ENCODE measurements at places on chromosomes 1 and 21.

DNA sequence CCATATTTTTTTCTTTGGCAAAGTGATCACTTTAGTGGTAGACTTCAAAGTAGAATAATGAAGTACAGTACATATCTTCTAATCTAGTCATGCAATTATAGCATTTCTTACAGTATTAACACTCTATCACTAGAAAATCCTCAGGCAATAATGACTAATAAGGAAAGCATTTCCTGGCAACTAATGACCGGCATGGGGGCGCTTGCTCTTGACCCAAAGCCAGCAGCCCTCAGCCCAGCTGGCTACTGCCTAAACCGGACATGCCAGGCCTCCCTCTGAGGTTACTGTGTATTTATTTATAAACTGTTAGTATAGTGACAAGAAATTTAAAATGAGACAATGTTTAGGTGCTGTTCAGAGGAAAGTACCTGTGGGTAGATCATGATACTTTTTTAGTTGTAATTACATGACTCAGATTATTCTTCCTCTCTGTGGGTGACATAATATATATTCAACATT is 633.8 kb downstream of the PTPRC start:
- DNase-seq, result no peak

GRCh38 chr21:46606427-46606813 is 1.5 kb upstream of the S100B start:
- DNase-seq, result no peak

DNA sequence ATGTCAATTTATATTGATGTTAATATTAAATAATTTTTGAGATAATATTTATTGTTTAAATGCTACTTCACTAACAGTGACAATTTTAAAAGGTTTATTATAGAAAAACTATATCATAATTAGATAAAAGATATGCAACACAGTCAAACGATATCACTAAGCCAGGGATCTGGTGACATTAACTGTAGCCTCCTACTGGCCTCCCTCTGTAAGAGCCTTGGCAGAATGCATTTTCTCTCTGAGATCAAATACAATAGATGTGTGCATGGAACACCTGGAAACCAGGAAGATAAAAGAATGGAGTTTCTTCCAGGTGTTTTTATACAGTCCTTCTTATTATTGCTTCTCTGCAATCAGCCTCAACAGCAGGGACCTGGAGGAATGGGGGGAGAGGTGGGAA is 1762.1 kb downstream of the BRINP3 start:
- no peak for DNase-seq

GRCh38 chr1:198793714-198794113 is 154.9 kb downstream of the PTPRC start:
- no peak for DNase-seq

DNA sequence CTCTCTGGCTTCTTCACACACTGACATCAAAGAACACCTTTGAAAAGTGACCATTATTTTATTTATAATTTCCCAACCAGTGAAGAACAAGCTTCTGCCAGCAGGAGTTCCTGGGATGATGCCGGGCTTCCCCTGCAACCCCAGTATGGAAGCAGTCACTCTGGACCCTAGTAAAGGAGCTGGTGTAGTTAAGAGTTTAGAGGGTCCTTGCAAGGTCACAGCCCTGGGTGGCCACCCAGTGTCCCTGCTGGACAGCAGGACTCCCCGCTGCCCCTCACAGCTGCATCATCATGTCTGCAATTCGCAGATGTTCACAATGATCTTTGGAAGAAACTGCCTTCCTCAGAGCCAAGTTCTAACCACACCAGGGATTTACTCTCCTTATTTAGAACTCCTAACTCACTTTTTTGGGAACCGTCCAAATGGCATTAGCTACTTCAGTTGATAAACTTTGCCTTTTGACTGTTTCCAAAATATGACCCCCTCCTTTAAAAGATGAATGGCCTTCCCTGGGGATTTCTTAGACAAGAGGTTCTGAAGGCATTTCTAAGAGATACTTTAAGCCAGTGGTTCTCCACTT is 90.6 kb downstream of the HIVEP3 start:
- no peak for DNase-seq

DNA sequence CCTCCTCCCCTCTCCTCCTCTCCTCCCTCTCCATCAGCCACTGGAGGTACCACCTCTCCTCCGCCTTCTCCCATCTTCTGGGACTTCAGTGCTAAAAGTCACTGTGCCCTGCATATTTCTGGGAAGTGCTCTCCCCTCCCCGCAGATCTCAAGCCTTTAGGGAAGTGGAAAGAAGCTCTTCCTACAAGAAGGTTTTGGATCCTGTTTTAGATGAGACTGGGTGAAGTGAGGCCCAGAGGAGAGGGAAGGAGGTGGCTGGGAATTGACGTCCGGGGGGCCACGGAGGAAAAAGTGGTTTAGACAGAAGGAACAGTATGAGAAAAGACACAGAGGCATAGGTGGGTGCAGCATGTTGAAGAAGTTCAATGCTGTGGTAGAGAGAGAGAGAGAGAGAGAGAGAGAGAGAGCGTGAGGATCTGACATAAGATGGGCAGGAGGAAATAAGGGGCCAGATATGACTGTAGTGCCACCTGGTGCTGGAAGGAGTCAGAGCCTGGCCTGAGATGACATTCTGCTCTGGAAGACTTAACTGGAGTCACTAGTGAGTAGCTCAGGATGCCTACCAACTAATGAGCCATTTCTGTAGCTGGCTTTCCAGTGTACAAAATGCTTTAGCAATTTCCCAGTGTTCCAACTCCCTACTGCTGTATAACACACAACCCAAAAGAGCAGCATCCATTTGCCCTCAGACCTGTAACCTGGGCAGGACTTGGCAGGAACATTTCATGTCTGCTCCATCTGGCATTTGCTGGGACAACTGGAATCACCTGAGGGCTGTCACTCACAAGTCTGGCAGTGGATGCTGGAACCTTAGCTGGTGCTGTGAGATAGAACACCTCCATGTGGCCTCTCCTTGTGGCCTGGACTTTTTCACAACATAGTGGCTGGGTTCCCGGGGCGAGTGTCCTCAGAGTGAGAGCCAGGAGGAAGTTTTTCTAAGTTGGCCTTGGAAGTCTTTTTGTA is 16.6 kb upstream of the ZSCAN20 start:
- DNase-seq, result no peak

DNA sequence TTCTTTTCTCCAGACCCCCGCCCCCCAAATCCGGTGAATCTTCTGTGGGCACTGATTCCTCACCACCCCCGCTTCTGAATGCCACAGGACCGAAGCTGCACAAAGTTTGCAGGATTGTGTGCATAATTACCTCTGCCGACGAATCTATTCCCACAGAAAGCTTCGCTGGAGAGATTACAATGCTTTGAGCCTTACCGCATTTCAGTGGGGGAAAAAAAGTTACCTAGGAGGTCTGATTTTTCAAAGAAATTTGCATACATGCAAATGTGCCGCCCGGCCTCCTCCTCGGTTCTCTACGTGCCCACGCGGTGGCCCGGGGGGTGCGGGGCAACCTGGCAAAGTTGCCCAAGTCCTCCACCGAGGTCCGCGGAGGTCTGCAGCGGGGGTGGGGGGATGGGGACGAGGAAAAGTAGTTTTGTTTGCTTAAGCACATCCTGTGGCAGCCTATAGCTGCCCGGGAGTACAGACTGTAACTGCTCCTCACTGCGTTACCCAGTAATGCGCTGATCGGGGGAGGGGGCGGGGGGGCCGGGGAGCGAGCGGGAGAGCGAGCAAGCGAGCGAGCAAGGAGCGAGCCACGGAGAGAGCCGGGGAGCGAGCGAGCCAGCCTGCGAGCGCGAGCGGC is 563 bp upstream of the NFIA start:
- no peak for DNase-seq

- no peak for DNase-seq
Measured at GRCh38 chr1:82152356-82153271, 351.9 kb downstream of the ADGRL2 start.

GRCh38 chr1:26387447-26387846 is 14.9 kb upstream of the ZNF683 start:
- DNase-seq, result no peak

GRCh38 chr1:44424747-44425146 is 19.7 kb downstream of the RNF220 start:
- DNase-seq, result no peak

All from stimulated activated CD8-positive, alpha-beta memory T cell treated with anti-CD3 and anti-CD28 coated beads, Interleukin-2, amount 100 ng/mL, for 1 hour (primary cell).